Vagina (tissue), 2 donors: ENCODE measurements at places on chromosomes 6 and 20.

DNA sequence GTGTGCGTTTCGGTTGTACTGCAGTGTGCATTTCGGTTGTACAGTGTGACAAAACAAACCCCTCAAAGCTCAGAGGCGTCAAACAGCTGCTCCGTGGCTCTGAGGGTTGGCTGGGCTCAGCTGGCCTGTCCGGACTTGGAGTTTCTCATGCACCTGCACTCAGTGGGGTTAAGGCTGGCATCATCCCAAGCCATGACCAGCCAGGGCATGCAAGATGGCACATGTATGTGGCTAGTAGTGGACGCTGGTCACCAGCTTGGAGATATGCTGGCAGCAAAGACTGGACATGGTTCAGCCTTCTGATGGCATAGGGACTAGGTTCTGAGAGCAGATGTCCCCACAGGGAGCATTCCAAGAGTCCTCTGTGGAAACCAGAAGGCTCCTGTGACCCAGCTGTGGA is 187.2 kb downstream of the CDH4 start:
- DNase-seq: no peak

- no peak for DNase-seq
Observed at GRCh38 chr6:81751388-81752083, 945 bp downstream of the TENT5A start.

- no peak for DNase-seq
Observed at GRCh38 chr6:170286246-170286933, 4.5 kb downstream of the DLL1 start.

- DNase-seq: no peak
Observed at GRCh38 chr20:13610184-13610583, 28.5 kb downstream of the TASP1 start.

- DNase-seq: no peak
Observed at GRCh38 chr20:49285813-49286494, 8.1 kb upstream of the ZNFX1 start.

DNA sequence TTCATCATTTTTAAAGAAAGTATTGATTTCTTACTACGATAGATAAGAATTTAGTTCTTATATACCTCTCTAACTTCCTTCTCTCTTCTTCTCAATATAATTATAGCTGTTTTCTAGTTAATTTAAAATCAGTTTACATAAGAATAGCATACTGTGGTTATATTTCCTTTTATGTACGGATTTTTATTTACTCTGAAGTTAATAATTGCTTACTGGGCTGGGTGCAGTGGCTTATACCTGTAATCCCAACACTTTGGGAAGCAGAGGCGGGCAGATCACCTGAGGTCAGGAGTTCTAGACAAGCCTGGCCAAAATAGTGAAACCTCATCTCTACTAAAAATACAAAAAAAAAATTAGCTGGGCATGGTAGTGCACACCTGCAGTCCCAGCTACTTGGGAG is 9.7 kb downstream of the ACSS2 start:
- DNase-seq: no peak

GRCh38 chr6:39530201-39530759 is 194.9 kb downstream of the KIF6 start:
- no peak for DNase-seq

- DNase-seq: no peak
Observed at GRCh38 chr6:31666337-31666965, 571 bp downstream of the CSNK2B start.

GRCh38 chr6:44339763-44340625 is 2.5 kb upstream of the SPATS1 start:
- no peak for DNase-seq

DNA sequence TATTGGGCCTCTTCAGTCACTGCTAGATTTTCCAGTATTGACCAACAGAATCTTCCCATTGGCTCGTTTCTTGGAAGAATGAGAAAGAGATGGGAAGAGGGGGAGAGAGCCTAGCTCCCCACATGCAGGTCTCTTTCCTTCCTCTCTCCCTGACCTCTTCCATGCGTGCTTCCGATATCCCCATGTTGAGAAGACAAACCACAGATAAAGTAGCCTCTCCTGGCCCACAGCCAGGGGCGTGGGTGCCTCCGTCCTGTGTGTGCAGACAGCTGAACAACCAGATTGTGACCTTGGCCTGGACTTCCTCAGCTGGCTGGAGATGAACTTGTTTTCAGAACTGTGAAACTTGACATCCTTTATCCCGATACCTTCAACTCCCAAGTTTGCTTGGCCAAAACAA is 71.0 kb downstream of the EDN3 start:
- DNase-seq: no peak

GRCh38 chr6:6125495-6125894 is 118.8 kb upstream of the NRN1 start:
- no peak for DNase-seq

GRCh38 chr6:128655978-128656498 is 135.6 kb upstream of the PTPRK start:
- no peak for DNase-seq

GRCh38 chr20:33400812-33401183 is 521 bp downstream of the CDK5RAP1 start:
- DNase-seq: no peak

DNA sequence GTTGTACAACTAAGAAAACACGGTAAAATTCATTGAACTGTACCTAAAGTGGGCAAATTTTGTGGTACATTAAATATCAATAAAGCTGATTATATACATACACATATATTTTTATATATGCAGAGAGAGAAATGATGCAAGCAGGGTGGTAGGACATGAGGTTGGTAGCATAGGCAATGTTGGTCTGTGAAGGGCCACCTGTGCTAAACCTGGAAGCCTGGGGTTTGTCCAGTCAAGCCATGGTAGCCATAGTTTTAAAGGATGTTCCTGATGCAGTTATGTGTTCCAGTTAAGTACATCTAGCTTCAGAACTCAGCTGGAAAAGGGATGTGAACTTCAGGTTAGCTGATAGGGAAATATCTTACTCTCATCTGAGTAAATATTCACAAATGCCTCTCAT is 60.1 kb downstream of the TRIM38 start:
- no peak for DNase-seq

- DNase-seq: no peak
Observed at GRCh38 chr6:43996618-43997344, 130.5 kb downstream of the MRPL14 start.

DNA sequence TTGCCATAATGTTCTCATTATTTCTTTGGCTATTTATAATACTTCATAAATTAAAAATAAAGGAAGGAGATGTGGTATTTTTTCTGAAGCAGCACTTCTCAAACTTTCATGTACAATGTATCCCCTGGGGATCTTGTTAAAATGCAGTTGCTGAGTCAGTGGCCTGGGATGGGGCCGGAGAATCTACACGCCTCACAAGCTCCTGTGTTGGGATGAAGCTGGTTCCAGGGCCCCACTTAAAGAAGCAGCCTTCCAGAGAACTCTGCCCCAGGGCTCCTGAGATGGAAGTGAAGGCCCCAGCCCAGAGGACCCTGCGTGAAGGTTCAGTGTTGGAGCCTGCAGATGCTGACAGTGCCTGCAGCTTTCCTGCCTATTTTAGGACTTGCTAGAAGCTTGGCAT is 40.1 kb upstream of the SLC23A2 start:
- DNase-seq: no peak

GRCh38 chr6:29924287-29924686 is 18.0 kb upstream of the HLA-A start:
- DNase-seq: no peak

DNA sequence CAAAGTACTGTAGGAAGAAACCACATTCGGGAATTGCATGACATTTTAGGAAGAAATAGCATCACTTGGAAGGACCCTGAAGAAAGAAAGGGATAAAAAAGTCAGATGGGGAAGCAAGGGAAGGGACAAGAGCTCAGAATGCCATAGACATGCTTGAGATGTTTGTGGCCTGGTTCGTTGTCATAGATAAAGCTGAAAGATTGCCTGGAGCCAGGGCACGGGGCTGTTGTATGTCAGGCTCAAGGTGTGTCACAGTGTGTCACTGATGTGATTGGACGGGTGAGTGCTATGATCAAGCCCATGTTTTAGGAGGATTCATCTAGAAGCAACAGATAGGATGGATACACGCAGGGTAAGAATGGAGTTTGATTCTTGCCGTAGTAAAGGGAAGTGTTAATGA is 216.2 kb upstream of the SOX4 start:
- DNase-seq: no peak

- no peak for DNase-seq
Observed at GRCh38 chr6:159720708-159721107, 6.6 kb upstream of the WTAP start.

DNA sequence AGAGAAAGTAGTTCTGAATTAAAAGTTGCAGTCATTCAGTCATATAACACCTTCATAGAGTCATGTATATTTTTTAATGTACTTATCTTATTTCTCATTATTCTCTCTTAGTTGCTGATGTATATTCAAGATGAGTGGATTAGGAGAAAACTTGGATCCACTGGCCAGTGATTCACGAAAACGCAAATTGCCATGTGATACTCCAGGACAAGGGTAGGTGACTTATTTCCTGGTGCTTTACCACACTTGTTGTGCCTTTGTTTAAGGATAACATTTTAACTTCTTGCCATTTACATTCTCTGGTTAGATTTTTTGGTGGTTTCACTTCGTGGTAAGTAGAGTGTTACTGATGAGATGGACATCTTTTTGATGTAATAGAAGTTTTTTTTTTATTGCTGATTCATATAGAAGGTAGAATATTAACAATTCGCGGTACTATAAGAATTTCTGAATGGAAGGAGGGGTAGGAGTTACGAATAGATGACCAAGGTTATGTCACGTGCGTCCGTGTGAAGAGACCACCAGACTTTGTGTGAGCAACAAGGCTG is 120.5 kb downstream of the NCOA3 start:
- no peak for DNase-seq

GRCh38 chr6:47153404-47153755 is 111.2 kb upstream of the ADGRF1 start:
- DNase-seq: peak; percentile 49

DNA sequence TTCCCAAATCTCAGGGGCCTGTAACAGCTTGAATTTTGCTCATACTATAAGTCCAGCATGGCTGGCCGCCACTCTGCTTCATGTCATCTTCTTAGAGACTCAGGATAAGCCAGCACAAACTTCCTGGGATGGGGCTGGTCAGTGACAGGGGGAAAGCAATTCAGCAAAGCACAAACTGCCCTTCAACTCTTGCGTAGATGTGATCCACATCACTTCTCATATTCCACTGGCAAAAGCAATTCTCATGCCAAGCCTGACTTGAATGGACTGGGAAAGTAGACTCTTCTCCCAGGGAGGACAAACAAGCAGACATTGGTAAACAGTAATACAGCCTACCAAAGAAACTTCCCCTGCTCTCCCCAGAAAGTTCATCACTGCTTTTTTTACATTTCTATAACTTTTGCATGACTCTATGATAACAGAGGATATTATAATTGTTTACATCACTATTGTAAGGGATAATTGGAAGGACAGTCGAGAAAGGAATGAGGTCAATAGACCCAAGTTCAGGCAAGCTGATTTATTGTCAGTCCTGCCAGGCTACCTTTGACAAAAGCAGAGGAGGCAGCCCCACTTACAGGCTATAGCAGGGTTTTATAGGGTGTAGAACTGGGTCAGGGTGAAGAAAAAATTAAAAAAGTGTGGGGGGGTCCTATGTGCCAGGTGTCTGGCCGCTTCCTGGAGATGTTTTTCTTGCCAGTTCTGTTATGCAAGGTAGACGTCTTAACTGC is 37.4 kb downstream of the RBM24 start:
- no peak for DNase-seq

GRCh38 chr6:53199156-53199555 is 50.5 kb upstream of the GCM1 start:
- DNase-seq: no peak

DNA sequence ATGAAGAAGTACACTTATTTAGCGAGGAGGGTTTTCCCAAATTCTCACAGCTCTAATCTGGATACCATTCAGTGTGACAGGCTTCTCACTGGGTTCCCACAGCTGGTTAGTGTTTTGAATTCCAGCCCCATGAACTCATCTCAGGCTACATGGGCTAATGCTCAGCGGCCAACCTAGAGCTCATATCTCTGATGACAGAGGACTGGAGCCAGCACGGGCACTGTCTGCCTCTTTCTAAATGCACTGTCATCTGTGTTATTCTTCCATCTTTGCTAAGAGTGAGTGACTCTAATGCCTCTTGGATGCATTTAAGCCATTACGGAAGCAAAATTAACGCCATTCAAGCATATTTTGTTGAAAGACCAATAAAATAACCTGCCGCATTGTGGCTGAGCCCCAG is 308.9 kb upstream of the JAG1 start:
- DNase-seq: no peak

DNA sequence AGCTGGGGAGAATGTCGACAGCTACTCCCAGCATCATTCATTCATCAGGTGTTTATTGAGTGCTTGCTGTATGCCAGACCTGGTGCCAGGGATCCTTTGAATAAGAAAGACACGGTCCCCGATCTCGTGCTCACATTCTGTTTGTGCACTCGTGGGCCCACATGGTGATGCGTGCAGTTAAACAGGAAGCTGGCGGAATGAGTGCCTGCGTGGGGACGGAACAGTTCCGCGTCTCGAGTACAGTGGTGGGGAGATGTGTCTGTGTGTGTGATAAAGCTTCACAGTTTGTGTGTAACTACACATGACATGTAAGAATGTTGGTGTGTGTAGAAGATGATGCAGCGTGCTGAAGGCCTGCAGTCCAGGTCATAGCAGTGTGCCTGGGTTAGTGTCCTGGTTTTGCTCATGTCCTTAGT is 6.5 kb downstream of the RBM38 start:
- no peak for DNase-seq

DNA sequence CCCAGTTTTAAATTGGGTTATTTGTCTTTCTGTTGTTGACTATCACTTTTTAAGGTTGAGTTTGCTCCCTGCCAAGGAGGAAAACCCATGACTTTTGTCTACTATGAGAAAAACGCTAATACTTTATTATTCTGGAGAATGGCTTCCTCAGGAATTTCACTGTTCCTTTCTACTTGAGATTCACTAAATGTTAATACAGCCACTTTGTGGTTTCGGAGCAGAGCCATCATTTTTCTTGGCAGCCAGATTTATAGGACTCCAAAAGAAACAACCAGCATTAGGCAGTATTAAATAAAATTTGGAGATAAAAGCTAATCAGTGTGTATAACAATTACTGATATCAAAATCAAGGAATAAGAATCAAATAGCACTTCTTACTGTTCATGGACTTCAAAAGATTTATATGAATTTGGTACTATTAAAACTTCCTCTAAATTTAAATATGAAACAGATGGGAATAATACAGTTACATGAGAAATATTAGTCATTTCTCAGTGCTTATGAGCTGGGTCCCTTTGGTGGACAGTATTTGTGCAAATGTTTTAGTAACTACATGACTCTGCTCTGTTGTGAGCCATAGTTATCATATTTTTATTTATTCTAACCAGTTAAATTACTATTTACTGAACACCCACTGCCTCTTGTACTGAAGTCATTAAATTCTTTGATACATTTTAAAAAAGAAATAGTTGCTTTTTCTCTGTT is 64.1 kb upstream of the FBXO30 start:
- DNase-seq: no peak

- peak; percentile 52 for DNase-seq
Observed at GRCh38 chr20:25078662-25079061, 3.3 kb downstream of the VSX1 start.

GRCh38 chr6:148242180-148242579 is 100.5 kb upstream of the SASH1 start:
- no peak for DNase-seq
